Activated T-helper 1 cell treated with anti-CD3 and anti-CD28 coated beads, Interleukin-2, amount 50 U/mL, for 16 hours (primary cell): ENCODE measurements at places on chromosomes 7 and 10.

GRCh38 chr10:116694243-116694926 lies 48.0 kb downstream of the HSPA12A start:
- no peak for DNase-seq

GRCh38 chr7:139714163-139714901 lies 63.5 kb downstream of the HIPK2 start:
- no peak for DNase-seq

DNA sequence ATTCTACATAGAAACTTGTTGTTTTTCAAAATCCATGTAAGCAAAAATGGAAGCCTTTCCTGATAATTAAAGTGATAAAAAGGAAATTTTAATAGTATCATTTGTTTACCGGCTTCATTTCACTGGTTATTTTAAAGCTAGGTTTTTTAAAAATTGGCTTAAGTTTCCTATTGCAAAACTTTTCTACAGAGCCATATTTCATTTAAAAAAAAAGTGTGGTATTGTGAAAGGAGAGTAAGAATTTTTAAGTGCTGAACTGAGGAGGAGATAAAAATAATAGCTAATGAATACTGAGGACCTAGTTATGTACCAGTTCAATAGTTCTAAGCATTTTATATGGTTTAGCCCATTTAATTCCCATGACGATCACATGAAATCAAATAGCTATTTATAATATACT lies 172.2 kb upstream of the COL1A2 start:
- no peak for DNase-seq

DNA sequence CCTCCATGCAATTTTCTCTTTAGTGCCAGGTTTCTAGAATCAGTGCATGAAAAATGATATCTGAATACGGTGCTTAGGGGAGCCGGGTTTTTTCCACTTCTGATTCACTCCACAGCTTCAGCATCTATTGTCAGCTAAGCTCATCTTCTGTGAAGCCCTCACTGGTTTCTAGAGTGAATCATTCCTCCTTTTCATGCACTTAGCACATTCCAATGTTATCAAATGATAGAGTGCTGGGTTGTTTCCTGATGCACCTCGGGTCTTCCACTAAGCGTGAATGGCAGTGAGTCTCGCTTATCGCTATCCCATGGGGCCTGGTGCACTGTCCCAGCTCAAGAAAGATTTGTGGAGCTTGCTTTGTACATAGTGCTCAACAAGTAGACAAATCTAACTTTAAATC lies 170.9 kb upstream of the RHEB start:
- DNase-seq: no peak

DNA sequence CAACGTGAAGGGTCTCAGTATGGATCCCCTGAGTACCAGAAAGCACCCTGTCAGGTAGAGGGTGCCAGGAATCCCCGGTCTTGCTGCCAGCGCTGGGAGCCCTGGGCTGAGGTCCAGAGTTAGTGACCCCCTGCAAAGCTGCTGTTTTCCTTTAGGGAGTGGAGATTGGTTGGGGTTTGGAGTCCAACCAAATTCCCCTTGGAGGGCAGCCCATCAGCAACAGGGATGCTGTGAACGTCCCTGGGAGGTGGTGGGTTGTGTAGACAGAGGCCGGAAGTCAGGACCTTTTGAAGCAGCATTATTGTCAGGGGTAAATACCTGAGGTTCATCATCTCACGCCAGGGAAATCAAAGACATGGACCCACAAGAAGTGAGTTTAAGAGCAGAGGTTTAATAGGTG lies 104.2 kb downstream of the COL26A1 start:
- no peak for DNase-seq

DNA sequence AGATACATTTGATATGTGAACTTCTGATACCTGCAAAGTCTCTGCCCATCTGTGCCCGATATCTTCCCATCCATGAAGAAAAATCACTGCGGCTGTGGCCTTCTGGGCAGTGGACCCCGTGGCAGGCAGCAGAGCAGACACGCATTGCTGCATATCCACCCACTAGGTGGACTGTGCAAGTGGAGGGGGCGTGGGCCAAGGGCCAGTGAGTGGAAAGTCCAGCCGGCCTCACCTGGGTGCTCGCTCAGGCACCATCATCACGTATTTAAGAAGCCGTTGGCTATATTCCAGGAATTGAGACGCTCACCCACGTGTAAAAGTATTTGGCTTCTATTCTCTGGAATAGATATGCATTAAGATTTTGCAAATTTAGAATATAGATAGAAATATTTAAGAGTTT lies 30.8 kb upstream of the SLC13A1 start:
- DNase-seq: no peak

DNA sequence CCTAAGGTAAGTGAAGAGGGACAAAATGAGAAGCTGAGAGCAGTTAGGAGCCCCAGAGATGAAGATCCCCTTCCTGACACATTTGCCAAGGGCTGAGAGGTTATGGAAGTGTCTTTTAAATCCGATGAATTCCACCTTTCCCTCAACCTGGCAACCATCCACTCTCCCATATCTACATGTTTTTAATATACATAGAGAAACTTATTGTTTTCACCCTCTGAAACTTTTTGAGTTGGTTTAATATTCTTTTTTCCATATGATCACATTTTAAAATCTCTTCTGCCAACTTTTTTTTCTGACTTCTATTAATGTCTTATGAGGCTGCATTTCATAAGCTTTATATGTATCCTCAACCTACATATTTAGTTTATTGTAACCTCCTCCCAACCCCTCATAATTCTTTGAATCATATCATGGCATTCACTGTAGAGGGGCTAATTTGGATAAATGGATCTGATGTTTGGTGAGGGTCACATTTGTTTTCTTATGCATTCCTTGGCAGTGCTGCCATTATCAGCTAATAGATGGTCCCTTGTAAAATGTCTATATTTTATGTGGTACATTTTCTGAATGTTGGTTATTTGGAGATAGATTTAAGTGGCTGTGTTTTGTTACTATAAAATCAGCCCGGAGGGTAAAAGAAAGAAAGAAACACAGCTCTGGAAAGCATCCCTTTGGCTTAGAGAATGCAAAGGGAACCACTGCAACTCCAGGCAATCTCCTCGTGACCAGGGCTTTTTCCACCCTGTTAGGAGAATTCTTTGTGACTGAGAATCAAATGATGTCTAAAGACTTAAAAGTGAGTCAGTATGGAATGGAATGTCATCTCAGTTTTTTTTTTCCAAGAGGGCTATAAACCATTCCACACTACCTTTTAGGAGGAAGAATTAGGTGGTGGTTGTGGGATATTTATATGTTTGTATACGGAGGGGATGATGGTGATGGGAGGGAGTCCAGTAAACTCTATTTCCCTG lies 334.4 kb downstream of the SUGCT start:
- DNase-seq: no peak

DNA sequence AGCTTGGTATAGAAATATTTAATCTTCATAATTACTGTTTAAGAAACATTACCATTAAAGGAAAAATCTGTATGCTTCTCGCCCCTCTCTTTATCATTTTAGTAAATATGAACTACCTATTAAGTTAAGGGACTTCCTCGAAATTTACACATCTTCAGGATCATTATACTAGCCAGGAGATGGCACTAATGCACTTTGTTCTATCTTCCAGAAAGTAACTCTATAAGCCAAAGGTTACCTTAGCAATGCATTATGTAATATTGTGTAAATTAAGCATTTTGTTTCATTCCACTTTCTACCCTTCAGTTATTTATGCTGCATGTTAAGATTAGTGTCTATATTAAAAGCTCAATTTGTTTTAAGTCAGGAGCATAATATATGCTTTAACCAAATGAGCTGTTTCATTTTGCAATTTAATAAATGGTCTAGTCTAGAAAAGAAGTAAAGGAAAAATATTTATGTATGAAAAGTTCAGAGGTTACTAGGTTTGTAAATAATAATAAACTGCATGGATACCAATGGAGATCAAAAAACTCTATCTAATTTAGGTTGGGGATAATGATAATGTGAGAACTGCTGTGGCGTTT lies 128.5 kb downstream of the ANKRD7 start:
- DNase-seq: no peak

DNA sequence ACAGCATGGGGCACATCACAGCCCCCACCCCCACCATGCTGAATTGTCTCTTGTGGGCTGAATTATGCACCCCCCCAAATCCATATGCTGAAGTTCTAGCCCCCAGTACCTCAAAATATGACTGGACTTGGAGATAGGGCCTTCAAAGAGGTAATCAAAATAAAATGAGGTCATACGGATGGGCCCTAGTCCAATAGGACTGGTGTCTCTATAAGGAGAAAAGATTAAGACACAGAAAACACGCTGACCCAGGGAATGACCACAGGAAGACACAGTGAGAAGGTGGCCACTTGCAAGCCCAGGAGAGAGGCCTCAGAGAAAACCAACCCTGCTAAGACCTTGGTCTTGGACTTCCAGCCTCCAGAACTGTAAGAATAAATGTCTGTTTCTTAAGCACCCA lies 106.4 kb upstream of the ARID5B start:
- DNase-seq: no peak

GRCh38 chr10:76089556-76090180 lies 658.2 kb downstream of the LRMDA start:
- no peak for DNase-seq

DNA sequence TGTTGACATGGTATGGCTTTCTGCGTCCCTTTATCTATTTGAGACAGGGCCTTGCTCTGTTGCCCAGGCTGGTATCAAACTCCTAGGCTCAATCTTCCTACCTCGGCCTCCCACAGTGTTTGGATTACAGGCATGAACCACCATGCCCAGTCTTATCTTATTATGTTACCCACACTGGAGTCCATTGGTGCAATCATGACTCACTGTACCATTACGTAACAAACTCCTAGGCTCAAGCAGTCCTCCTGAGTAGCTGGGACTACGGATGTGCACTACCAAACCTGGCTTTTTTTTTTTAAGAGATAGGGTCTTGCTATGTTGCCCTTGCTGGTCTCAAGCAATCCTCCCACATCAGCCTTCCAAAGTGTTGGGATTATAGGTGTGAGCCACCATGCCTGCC lies 66.7 kb downstream of the CCDC3 start:
- DNase-seq: no peak

DNA sequence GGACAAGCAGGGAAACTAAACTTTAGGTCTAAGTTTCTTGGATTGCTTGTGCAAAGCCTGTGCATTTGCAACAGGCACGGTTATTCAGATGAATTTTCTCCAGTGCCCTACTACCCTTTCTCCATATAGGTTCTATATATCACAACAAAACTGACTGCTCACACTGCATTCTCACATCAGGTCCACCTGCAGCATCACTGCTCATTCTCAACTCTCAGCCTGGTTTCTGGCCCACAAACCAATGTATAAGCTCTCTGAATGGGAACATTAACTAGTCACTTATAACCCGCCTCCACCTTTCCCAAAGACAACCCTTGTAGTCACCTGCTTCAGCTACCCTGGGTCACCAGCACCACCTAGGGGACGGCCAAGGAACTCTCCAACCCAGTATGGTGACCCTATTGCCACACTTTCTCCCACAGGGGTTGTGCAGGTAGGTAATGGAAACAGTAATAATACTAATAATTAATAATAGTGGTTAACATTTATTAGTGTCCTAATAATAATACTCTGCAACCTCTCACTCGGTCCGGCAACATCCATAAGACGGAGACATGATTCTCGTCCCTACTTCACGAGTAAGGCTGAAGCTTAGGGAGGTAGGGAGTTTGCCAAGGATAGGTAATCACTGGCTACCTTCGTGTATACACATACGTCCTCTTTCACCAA lies 97.3 kb downstream of the CLEC2L start:
- no peak for DNase-seq

- DNase-seq: no peak
Measured at GRCh38 chr10:58275908-58276307, 6.9 kb downstream of the CISD1 start.

- no peak for DNase-seq
Measured at GRCh38 chr10:21638681-21639080, 104.6 kb downstream of the MLLT10 start.

- DNase-seq: no peak
Measured at GRCh38 chr10:109451879-109452278, 471.4 kb downstream of the XPNPEP1 start.

DNA sequence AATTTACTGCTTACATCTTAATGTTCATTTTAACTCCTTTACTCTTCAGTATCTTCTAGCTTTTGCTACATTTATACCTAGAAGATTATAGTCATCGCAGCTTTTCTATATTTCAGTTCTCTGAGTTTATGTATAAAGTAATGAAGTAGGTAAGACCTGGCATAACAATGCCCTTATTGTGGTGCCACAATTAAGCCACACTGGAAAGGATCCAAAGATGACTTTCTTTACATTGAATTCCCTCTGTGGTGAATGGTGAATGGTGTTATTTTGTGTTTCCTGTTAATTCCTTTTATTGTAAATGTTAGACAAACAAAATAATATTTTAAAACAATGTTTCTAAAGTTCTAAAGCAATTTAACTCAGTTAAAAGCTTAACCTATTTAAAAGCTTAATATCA lies 36.2 kb downstream of the SEMA3D start:
- DNase-seq: no peak

- no peak for DNase-seq
Measured at GRCh38 chr7:139111811-139112301, 2.3 kb upstream of the ZC3HAV1 start.

GRCh38 chr7:119888251-119888650 lies 384.7 kb upstream of the KCND2 start:
- DNase-seq: no peak

GRCh38 chr10:77849039-77849664 lies 77.4 kb downstream of the DLG5 start:
- DNase-seq: no peak

DNA sequence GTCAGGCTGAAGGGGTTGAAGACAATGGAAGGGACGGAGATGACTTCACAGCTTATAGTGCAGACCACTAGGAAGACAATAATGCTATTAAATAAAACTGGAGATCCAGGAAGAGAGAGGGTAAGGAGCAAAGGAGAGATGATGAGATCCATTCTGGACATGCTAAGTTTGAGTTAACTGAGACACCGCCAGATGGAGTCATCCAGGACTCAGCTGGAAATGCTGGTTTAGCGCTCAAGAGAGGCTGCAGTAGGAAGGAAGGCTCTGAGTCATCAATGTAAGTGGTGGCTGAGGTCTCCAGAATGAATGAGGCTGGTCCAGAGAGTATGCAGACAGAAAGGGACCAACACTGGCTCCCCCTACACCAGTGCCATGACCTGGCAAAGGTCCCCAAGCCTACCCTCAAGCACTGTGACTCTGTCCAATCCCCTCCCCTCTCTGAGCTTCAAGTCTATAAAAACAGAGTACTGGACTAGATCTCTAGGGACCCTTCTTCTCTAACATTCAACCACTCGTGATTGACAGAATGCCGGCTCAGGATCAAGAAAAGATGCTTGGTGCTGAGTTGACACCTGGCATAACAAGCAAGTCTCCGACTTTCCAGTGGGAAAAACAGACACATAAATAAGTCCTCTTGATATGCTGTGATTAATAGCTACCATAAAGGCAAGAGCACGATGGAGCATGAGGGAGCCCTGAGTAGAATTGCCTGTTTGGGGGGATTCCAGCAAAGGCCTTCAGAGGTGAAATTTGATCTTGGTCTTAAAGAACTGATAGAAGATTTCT lies 8.9 kb downstream of the GFRA1 start:
- no peak for DNase-seq

DNA sequence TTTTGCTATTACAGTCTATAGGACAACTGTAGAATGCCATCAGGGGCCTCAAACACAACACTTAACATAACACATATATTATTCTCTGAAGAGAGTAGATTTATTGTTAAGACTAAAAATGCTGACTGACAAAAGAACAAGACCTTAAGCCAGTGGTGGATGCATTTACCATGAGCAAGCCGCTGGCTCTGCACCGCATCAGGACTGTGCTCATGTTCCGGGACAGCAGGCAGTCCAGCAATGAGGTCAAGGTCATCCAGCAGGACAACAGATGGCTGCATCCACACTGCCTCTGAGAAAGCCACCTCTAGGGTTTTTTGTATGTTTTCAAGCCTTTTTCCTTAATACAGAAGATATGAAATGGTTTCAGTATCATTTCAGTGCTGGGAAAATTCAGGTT lies 23.8 kb downstream of the PEX1 start:
- DNase-seq: no peak
